ENCODE measurements at places on chromosomes 11 and 22. TPM values are rescaled to one million over a fixed set of nuclear protein-coding genes. Genes with fewer than 3 reads are reported as not detected.

The MAP6 gene
- total RNA-seq = 0.54 TPM

The WT1 gene
- total RNA-seq = not detected

The USP2 gene
- total RNA-seq = 0.22 TPM

The EMID1 gene
- not detected for total RNA-seq

The OR2D2 gene
- total RNA-seq = 0.56 TPM

The SEZ6L gene
- total RNA-seq = not detected

The MMP3 gene
- not detected for total RNA-seq

The DRG1 gene
- 125 TPM for total RNA-seq

The CBX7 gene
- 13.8 TPM for total RNA-seq

The RIMBP3B gene
- not detected for total RNA-seq

All from activated T-helper 1 cell treated with anti-CD3 and anti-CD28 coated beads, Interleukin-12 subunit alpha, Interleukin-12 subunit beta, Interleukin-2, Interleukin-4 antibody, amounts not matched to agents 30 ng/mL and 10 ng/mL and 1 ng/mL, durations not matched to agents 14 hours and 24 hours and 36 hours (primary cell).